ENCODE measurements at places on chromosomes 7 and 10.

- no peak for DNase-seq
Observed at GRCh38 chr7:84039432-84039831, 155.2 kb downstream of the SEMA3A start.

- DNase-seq: no peak
Observed at GRCh38 chr7:47371733-47372368, 210.1 kb downstream of the TNS3 start.

GRCh38 chr7:112416127-112416526 lies 34.1 kb upstream of the IFRD1 start:
- DNase-seq: no peak

- DNase-seq: no peak
Observed at GRCh38 chr7:26284995-26285632, 6.5 kb upstream of the SNX10 start.

DNA sequence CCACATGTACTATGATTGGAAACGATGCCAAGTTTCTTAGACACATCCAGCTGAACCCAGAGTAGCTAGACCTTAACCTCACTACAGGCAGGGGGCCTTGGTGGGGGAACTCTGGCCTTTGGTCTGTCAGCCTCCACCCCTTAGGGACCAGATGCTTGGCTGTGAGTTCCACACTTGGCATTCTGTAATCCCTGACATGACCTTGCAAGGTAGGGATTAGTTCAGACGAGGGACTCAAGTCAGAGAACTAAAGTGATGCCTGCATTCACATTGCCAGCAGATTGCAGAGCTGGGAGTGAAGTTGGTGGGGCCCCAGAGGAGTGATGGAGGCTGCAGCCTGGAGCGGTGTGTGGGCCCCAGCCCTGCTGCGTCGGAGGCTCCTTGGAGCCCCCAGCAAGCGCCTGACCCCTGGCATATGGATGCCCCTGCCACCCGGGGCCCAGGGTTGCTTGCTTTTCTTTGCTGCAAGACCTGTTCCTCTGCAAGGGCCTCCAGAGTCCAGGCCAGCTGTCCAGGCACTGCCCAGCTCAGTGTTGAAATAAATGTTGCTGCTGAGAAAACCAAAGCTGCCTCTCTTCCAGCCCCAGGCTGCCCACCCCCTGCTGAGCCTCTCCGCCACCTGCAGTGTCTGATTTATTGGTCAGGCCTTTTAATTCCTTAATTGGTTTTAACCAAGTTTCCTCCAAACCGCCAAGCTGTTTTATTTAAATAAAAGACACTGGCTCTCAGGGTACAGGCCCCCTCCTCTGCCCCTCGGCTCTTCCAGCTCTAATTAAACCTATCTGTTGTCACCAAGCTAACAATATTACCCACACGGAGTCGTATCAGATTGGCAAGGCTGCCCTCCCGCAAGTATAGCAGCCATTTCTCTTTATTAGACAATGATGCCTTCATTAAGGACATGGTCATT lies 4.7 kb downstream of the NPTX2 start:
- DNase-seq: no peak

DNA sequence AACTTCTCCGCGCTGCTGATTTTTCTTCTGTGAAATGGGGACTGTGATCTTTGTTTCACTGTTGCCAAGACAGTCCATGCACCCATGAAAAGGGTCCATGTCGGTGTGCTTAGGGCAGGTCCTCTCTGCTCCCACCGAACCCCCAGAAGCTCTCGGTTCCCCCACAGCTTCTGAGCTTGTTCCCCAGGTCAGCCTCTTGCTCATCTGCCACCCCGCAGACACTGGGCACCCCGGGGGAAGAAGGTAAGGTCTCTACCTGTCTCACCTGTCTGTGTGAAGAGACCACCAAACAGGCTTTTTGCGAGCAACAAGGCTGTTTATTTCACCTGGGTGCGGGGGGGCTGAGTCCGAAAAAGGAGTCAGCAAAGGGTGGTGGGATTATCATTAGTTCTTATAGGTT lies 66.2 kb upstream of the NANOS1 start:
- no peak for DNase-seq

DNA sequence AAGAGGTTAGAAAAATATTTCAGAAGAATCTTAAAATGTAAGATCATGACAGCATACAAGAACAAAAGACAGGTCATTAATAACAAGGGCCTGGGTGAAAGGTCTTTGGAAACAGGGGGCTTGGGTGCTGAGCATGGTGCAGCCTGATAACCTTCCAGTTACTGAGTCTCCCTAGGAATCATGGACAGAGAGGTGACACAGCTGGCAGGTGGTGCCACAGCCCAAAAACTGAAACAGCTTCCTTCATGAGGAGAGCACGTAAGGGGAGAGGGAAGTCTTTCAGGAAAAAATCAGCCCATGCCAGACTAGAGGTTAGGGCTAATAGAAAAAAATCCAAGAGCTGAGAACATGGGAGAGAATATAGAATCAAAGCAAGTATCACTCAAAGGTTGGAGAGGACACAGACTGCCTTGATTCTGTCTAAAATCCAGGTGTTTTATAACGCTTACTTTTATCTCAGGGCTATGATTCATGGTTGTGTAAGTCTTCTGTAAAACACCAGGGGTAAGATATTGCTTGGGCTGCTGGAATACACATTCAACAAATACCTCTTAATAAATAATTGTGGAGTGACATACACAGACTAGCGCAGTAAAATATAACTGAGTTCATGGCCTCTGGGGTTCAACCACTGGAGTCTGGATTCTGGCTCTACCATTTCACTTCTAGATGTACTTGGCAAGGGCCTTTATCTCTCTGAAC lies 88.1 kb downstream of the SEMA3C start:
- DNase-seq: no peak

- DNase-seq: no peak
Observed at GRCh38 chr10:24824124-24824523, 100.4 kb upstream of the ARHGAP21 start.

DNA sequence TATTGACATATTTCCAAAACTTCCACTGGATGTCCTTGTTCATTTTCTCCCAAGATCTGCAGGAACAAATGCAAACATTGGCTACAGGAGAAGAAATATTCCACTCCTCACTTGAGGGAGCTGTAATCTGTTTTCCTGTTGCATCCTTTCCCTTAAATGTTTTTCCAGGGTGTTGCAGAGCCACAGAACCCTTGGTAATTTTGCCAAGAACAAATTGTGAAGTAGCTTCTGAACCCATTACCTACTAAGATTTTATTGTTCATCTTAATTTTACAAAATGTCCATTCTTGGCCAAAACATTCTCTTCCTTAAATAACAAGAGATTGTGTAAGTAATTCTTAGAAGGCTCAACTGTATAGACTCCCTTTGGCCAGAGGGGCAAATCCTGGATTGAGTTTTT lies 177.0 kb downstream of the GNAT3 start:
- no peak for DNase-seq

DNA sequence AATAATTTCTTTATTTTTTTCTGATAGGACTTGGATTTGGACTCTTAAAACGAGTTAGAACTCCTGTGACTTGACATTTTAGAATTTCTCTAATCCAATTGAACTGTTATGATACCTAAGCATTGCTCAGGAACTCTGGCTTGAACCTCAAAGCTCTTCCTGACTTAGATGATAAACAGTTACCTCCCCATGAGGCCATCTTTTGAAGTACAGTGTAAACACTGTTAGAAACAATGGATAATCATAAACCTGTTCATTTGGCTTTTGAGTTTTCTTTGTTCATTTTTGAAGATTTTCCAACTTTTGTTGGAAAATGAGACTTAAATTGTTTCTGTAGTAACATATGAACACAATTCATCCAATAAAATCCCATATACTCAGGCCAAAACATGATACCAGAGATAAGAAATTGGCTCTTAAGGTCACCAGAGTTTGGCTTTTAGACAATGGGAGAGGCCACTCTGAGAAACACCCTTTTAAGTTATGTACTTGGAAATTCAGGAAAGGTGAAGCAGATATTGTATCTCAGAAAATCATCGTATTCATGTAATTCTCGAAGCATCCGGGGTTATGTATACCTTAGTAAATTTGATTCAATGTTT lies 59.6 kb downstream of the RUNDC3B start:
- DNase-seq: no peak

DNA sequence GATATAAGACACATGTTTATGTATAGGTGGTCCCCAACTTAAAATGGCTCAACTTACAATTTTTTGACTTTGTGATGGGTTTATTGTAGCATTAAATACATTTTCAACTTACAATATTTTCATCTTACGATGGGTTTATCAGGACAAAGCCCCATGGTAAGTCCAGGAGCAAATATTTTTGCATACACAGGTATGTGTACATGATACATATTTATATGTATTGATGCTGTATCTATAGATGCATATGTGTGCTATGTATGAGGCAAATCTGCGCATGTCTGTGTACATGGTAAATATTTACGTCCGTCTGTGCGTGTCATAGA lies 664 bp upstream of the UBE3C start:
- no peak for DNase-seq

- DNase-seq: no peak
Observed at GRCh38 chr10:70085975-70086613, 33.4 kb downstream of the MACROH2A2 start.

GRCh38 chr7:132113536-132114371 lies 462.5 kb downstream of the PLXNA4 start:
- no peak for DNase-seq

- no peak for DNase-seq
Observed at GRCh38 chr7:1981201-1981877, 251.4 kb downstream of the MAD1L1 start.

- no peak for DNase-seq
Observed at GRCh38 chr7:158121441-158122045, 466.1 kb downstream of the PTPRN2 start.

- no peak for DNase-seq
Observed at GRCh38 chr7:4015996-4016395, 666.1 kb upstream of the FOXK1 start.

DNA sequence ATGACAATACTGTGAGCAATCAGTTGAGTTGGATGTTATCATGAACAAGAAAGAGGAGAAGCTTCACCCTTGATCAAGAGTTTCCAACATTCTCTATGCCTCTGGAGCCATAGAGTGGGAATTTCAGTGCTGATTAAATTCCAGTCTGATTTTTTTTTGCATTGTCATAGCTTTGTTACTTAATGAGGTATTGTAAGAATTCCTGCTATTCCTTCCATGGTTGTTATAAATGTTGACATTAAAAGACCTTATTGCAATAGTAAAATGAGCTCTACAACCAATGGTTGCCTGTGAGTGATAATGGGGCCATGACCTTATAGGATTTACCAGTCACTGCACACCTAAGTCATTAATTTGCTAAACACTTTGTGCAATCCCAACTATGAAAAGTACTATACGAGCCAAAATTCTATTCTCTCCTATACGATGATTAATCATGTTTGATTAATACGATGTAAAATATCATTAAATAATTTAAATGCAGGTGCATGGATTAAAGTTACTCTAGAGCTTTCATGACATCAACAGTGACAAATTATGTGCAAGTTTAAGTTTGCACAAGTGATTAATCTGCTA lies 353.2 kb upstream of the KLF6 start:
- no peak for DNase-seq

- no peak for DNase-seq
Observed at GRCh38 chr10:12914111-12914510, 87.4 kb downstream of the CCDC3 start.

DNA sequence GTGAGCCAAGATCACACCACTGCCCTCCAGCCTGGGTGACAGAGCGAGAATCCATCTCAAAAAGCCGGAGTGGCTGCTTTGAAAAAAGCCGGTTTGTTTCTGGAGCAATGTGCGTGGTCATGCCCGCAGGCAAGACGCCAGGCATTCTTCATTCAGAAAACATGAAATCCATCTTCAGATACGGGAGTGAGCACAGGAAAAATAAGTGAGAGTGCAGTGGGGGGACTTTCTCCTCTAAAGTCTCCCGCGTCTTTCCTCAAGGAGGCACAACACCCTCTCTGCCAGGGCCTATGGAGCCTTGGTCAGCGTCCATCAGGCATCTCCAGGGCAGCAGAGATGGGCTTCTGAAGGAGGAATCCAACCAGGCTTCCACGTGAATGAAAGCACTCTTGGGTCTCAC lies 62.3 kb upstream of the DGKI start:
- no peak for DNase-seq

GRCh38 chr10:25890995-25891394 lies 43.0 kb upstream of the MYO3A start:
- no peak for DNase-seq

DNA sequence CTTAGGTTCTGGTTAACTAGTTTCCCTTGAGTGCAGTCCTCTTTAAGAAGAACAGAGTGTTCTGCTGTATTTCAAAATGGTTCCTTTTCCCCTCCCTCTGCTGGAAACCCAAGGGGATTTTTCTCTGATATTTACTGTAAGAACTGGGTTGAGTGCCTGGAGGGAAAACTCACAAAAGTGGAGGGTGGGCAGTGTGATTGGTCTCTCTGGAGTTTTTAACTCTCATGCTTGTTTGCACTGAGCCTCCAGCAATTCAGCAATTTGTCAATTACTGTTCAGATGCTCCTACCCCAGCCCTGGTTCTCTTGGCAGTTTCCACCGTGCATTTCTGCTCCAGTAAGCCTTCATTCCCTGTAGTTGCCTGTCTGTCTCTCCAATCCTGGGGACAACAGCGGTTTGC lies 273.4 kb upstream of the SORCS1 start:
- DNase-seq: no peak

DNA sequence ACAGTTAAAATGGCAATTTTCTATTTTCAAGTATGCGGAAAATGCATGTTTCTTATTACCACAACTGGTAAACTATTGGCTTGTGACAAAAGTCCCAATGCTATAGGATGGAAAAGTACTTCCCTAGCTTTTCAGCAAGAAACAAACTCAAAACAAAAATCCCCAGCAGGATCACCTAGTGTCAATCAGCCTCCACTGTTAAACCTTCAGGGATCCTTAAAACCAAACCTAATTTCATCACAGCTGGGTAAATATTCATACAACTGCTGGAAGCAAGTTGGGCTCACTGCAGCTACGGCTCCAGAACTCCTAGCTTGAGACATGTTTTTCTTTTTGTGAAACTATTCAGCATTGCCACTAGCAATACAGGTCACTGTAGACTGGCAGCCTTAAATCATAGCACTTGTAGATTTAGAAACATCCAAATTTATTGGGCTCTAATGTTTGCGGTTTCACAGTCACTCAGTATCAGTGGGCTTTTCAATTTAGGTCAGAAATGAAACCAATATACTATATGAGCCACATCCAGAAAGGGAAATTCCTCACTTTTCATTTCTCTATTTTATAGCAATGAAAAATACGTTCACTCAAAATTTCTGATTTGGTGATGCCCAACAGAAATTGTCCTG lies 145.2 kb upstream of the ANK3 start:
- DNase-seq: no peak

GRCh38 chr7:107130487-107131220 lies 38.1 kb upstream of the HBP1 start:
- DNase-seq: no peak

DNA sequence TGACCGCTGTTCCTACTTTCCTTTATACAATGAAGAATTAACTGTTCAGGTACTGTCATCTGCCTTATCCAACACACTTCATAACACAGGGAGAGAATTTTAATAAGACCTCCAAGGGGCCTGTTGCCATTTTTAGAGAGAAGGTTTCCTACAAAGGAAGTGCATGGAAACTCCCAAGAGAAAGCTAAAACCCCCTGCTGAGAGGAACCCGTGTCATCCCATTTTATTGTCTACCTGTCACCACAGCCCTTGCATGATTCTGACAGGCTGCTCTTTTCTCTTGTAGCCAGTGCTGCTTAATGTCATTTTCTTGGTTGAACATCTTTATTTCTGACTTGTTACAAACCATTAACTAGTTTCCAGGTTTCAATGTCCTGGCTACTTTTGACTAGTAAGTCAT lies 98.4 kb downstream of the SNX10 start:
- DNase-seq: no peak
